ENCODE measurements at places on chromosomes 2 and 18.

- no peak for DNase-seq
These were observed 111.5 kb downstream of the GALNT3 start for GRCh38 chr2:165682546-165682945.

GRCh38 chr2:102197389-102198137 lies 10.7 kb downstream of the IL1RL2 start:
- DNase-seq, result no peak

DNA sequence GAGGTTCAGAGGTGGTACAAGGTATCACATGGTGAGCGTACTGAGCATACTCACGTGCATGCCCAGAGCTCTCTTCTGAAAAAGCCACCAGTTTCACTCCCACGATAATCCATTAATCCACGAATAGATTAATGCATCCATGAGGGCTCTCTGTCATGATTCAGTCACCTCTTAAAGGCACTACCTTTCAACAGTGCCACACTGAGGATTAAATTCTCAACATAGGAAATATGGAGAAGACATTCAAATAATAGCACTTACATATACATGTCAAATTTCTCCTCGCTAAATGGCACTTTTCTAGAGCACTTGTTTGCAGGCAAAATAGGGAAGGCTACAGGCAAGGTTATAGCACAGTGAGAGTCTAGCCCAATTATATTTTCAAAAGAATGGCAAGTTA lies 825.9 kb downstream of the TRIB2 start:
- no peak for DNase-seq

DNA sequence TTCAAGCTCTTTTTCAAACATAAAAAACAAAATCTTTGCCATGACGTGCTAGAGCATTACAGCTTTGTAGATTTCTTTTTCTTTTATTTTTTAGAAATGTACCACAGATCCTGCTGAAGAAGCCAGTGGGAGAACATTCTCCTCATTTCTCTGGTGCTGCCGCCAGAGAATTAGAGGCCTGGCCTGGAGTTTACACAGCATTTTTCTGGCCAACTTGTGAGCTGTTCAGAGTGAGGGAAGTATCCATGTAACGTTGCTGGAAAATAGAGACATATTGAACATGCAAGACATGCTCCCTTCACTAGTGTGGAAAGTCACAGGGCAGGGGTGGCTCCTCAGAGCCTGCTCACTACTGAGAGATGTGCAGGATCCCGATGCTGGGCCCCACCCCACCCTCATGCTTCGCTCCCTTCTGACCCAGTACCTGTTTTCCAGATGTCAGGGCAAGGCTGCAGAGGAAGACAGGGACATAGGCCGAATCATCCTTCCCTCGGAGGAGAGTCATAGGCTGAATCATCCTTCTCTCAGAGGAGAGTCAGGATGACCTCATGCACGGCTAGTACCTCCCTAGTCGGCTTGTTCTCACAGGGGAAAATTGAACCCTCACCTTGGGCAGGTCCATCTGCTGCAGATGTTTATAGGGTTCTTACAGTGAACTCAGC lies 298.5 kb downstream of the INSIG2 start:
- no peak for DNase-seq

- no peak for DNase-seq
These were observed 659 bp upstream of the COX5B start for GRCh38 chr2:97645112-97645694.

DNA sequence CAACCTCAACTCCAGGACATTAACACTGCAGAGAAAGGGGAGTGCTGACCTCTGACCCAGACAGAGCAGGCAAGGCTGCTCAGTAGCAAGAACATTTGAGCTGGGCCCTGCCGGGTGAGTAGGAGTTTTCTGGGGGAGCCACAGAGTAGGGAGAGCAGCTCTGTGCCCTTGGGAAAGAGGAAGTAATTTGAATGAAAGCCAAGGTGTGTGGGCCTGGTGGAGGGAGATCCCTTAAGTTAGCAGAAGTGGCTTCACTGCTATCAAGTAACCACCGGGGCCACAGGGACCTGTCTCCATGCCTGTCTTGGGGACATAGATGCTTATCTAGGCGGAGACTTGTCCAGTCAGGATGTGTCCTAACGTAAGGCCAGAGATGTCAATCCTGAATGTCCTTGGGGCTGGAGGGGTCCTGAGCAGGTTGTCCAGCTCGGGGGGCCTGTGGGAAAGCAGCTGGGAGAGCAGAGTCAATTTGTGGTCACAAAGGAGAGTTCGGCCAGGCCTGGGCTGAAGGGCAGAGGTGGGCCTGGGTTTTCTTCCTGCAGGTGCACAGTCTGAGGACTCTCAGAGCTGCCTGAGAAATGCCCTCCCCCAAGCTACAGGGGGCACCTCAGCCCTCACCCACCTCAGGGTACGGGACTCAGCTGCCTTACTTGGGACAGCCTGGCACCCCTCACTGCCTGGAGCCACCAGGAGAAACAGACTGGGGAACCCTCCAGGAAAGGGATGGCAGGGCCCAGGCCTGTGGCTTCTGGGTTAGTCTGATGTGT lies 15.0 kb upstream of the OTOF start:
- no peak for DNase-seq

- DNase-seq, result no peak
These were observed 149.8 kb upstream of the DAPL1 start for GRCh38 chr2:158645299-158645698.

- DNase-seq, result no peak
These were observed 11.6 kb downstream of the STK11IP start for GRCh38 chr2:219609149-219609750.

- DNase-seq, result no peak
These were observed 72.9 kb downstream of the QPCT start for GRCh38 chr2:37417321-37417720.

GRCh38 chr2:190528521-190529001 lies 6.0 kb downstream of the NEMP2 start:
- no peak for DNase-seq

DNA sequence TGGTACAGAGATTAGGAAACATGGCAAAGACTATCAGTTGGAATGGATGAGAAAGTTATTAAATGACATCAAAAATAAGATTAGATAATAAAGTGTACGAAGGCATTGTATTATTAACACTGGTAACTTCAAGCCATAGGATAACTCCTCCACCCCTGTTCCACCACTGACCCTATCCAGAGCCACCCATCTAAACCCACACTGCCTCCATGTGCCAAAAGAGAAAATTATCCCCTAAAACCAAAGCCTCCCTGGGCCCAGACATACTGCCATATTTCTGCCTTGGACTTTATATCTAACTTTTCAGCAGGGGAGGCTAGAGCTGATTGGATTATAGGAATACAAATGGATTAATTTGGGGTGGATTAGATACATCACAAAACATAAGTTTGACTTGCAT lies 443.7 kb downstream of the BCL11A start:
- DNase-seq, result no peak

- no peak for DNase-seq
These were observed 296.7 kb downstream of the METTL4 start for GRCh38 chr18:2274613-2275012.

DNA sequence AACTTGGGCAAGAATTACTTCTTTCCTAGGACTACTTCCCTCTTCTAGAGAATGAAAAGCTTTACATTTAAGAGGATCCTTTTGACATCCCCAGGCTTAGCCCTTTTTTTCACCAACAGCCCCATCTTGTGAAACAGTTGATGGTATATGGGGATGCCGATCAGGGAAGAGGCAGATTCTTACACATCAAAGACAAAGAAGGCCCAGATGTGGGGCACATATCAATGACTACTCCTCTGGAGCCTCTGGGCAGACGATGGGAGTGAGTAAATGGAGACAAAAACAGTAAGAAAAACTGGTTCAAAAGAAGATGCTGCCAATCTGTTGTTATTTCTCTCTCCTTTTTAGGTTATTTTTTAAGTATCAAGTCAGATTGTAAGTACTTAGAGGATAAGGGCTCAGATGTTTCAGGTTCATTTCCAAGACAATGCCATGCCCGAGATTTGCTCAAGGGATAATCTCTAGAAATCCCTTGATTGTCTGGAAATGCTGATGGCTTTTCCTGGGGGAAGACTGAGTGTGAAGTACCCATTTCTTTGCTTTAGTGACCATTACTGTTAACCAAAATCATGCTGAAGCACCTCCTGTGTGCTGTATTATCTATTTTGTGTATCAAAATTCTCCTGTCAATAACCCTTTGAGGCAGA lies 117.5 kb downstream of the EPHA4 start:
- no peak for DNase-seq

All from CD4-positive, alpha-beta T cell treated with Interleukin-15 for 1 hour (primary cell).